ENCODE measurements at places on chromosomes 5 and 9. TPM values are rescaled to one million over a fixed set of nuclear protein-coding genes. Genes with fewer than 3 reads are reported as not detected.

The LCN9 gene
- not detected for polyA plus RNA-seq

The SLC25A46 gene
- 33.8 TPM for polyA plus RNA-seq

The SPTLC1 gene
- 102 TPM for polyA plus RNA-seq

The SMC2 gene
- polyA plus RNA-seq: 4.5 TPM

The CDC14B gene
- polyA plus RNA-seq: 13.9 TPM

The FGF10 gene
- polyA plus RNA-seq: not detected

The NR5A1 gene
- polyA plus RNA-seq: not detected

The COL5A1 gene
- 170 TPM for polyA plus RNA-seq

The TAS2R1 gene
- 0.06 TPM for polyA plus RNA-seq

The SH3PXD2B gene
- polyA plus RNA-seq: 15.5 TPM

The PCDHA13 gene
- not detected for polyA plus RNA-seq

The TBC1D13 gene
- 31.9 TPM for polyA plus RNA-seq

The C1QTNF2 gene
- polyA plus RNA-seq: 0.69 TPM

The PTRH1 gene
- polyA plus RNA-seq: 21.1 TPM

The GABBR2 gene
- polyA plus RNA-seq: 1.6 TPM

The CMBL gene
- 29.9 TPM for polyA plus RNA-seq

The LCP2 gene
- polyA plus RNA-seq: not detected

The GLDC gene
- polyA plus RNA-seq: 0.44 TPM

The LCN2 gene
- polyA plus RNA-seq: not detected

- DNase-seq: no peak
Measured at GRCh38 chr9:122106576-122106975, 13.5 kb upstream of the TTLL11 start.

DNA sequence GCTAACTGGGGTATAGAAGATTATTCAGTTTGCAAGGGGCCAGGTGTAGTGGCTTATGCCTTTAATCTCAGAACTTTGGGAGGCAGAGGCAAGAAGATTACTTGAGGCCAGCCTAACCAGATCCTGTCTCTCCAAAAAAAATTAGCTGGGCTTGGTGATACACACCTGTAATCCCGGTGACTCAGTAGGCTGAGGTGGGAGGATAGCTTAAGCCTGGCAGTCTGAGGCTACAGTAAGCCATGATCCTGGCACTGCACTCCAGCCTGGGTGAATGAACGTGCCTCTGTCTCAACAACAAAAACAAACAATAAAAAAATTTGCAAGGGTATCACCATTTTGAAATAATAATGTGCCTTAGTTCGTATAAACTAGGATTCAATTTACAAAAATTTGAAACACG, 51.3 kb downstream of the BAAT start:
- DNase-seq: no peak

DNA sequence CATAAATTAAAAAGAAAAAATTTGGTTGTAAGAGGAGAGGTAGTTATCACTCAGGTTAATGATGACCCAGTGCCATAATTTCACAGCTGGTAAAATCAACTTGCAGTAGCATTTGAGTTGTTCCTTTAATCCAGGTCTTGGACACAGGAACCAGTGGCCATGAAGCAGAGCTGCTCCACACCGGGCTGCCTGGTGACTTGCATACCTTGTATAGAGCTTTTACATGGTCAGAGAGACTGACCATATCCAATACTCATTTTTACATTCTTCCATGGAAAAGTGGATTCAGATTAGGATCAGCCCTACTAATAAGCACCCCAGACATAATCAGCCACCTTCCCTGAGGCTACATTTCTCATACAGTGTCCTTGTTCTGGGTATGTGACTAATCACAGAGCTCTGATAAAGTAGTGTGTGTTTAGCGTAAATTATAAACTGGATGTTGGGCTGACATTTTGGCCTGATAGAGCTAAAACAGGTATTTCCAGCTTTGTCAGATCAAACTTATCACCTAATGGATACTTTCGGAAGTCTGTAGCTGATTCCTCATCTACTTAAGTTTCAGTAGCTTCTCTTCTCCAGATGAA, 77.0 kb upstream of the ZSWIM6 start:
- no peak for DNase-seq

DNA sequence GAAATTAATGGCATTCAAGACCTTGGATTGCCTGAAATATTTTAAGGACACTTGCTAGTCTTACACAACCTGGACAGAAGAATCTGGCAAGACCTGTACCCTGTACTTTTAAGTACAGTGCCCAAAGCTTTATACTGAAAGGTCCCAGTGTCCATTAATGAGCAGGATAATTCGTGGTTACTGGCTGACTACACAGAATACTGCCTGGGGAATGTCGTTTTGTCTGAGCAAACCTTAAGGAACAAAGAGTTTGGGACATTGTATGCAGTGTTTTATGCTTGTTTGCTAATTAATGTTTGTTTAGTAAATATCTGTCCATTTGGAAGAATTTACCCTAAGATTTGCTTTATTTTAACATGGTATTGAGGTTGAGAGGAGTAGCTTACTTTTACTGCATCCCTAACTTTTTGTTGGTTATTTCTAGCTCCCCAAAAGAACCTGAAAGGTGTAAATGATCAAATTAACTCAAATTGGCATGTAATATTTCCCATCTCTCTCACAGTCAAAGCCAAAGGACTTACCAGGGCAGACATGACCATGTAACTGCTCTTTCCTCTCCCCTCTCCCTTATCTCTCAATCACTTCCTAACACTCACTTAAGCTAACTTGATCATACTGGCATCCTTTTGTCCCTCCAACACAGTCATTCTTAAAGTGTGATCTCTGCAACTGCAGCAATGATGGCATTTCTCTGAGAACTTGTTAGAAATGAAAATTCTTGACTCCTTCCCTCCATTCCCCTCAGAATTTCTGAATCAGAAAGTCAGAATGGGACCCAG, 15.7 kb downstream of the RANBP3L start:
- DNase-seq: no peak

- DNase-seq: no peak
Measured at GRCh38 chr9:112069318-112070169, 105.6 kb downstream of the SUSD1 start.

GRCh38 chr5:35482167-35482755, 135.4 kb upstream of the SPEF2 start:
- no peak for DNase-seq

DNA sequence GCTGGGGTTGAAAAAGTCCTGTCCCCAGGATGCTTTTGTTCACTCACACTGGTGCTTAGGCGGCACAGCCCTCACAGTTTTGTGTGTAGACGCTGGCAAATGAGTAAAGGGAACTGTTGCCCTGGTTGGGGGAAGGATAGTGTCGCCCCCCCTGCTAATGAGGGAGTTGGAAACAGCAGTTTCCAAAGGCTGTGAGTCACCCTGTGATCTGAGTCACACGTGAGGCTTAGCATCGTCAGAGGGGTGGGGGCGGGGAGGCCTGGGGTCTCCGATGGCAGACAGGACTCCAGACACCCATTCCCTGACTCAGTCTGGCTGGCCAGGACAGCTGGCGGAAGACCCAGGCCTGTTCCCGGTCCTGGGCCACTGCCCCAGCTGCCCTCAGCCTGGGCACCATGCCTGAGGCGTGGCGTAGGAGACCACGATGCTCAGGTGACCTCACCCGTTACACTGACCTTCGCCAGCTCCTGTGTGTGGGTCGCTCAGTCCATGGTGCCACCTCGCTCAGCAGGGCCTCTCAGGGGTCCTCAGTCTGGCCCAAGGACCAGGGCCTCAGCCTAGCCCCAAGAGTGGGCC, 2.9 kb downstream of the DNAJB5 start:
- DNase-seq: peak; percentile 45

GRCh38 chr9:36985769-36986467, 48.1 kb downstream of the PAX5 start:
- no peak for DNase-seq

- no peak for DNase-seq
Measured at GRCh38 chr5:158698023-158698639, 401.6 kb downstream of the EBF1 start.

GRCh38 chr5:56083286-56083854, 88.6 kb upstream of the IL6ST start:
- no peak for DNase-seq

- DNase-seq: no peak
Measured at GRCh38 chr9:117046666-117047327, 359.7 kb downstream of the TRIM32 start.

- DNase-seq: no peak
Measured at GRCh38 chr5:78925129-78925876, 59.8 kb downstream of the ARSB start.

- no peak for DNase-seq
Measured at GRCh38 chr5:2565147-2565546, 186.3 kb downstream of the IRX2 start.

DNA sequence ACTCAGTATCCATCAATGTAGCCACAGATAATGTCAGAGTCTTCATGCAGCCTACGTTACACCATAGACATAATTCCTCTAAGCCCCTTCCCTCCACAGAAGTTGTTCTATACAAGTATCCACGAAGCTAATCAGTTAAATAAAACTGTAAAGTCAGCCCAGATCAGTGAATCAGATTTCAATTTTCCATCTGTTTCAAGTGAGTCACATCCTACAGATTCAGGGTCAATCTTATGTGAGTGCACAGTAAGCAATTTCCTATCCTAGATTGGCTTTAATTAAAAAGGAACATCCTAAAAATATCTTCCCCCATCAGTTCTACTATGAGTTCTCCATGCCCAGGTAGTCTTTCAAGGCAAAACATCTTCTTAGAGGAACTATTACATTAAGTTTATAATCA, 402.5 kb downstream of the EFNA5 start:
- no peak for DNase-seq

GRCh38 chr5:74851684-74852353, 14.4 kb downstream of the FAM169A start:
- DNase-seq: peak; percentile 18

- no peak for DNase-seq
Measured at GRCh38 chr9:30982301-30982700, 1402.1 kb upstream of the ACO1 start.

GRCh38 chr9:71975833-71976232, 64.4 kb downstream of the C9orf85 start:
- no peak for DNase-seq

GRCh38 chr5:36590513-36591286, 15.7 kb upstream of the SLC1A3 start:
- no peak for DNase-seq

GRCh38 chr9:32393911-32394310, 9.5 kb downstream of the ACO1 start:
- DNase-seq: no peak

GRCh38 chr5:76692651-76693050, 23.3 kb upstream of the F2R start:
- DNase-seq: no peak

GRCh38 chr9:70874451-70874850, 247.0 kb downstream of the TRPM3 start:
- no peak for DNase-seq

GRCh38 chr9:107484117-107484723, 5.3 kb downstream of the KLF4 start:
- no peak for DNase-seq

DNA sequence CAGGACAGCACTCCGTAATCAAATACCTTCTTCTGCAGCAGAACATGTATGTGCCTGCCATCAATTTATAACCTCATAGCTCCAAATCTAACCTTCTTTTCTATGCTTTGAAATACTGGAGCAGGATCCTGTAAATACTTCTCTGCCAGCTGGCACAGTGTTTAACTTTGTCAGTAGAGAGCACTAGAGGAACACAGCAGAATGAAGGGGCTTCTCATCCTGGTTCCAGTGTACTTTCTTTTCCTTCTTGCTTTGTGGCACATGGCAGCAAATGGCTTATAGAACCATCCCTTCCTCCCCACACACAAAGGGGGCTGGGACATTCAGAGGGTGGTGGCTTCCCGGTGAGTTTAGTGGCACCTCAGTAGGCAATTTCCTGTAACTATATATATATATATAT, 3.8 kb upstream of the FBXW11 start:
- no peak for DNase-seq

DNA sequence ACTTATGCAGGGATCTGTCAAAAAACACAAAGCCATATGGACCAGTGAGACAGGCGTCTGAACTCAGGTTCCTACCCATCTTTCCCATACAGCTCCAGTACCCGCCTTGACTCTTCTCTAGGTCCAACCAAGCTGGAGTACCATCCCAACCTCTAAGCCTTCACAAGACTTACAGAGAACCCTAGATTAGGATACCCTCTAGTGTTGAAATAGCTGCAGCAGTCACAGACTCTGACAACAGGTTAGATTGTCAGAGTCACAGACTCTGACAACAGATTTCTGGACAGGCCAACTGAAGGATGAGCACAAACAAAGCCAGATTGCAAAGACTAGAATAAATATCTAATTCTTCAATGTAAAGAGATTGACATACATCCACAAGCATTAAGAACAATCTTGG, 266.1 kb downstream of the GRIA1 start:
- no peak for DNase-seq

- no peak for DNase-seq
Measured at GRCh38 chr5:179769271-179769670, 24.5 kb upstream of the LTC4S start.

DNA sequence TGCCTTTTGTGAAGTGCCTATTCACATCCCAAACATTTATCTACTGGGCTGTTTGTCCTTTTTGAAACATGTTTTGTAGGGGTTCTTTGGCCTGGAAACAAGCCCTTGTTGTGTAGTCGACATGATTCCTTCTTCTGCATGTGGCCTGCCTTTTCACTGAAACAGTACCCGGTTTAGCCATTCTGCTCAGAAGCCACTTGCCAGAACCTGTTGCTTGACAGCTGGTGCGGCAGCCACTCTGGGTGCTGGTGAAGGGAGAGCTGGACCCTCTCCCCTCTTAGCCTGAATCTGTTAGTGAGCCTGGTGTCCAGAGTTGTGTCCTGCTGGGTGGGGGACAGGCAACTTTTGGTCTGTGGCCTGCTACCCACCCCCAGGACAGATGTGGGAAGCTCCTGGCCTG, 128.8 kb upstream of the CACNA1B start:
- no peak for DNase-seq

- no peak for DNase-seq
Measured at GRCh38 chr5:139126711-139127111, 71.5 kb downstream of the SIL1 start.

- no peak for DNase-seq
Measured at GRCh38 chr5:5967944-5968343, 410.4 kb downstream of the MED10 start.

DNA sequence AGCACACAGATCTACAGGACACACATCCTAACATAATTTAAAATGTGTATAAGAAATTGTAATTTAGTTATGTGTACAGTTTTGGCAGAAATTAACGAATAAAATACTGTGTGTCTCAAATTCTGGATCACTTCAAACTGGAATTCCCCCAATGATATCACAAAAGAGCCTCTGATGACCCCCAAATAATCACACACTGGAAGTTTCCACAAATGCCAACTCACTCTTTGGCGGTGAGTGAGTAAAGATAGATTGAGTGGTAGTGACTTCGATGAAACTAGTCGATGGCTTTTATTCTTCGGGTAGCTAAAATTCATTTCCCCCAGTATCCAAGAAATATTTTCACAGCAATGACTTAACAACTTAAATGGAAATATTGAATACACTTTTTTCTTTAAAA, 2.2 kb downstream of the ZNF366 start:
- DNase-seq: no peak

All from BJ (cell line).